ENCODE measurements at places on chromosomes 1 and 21.

DNA sequence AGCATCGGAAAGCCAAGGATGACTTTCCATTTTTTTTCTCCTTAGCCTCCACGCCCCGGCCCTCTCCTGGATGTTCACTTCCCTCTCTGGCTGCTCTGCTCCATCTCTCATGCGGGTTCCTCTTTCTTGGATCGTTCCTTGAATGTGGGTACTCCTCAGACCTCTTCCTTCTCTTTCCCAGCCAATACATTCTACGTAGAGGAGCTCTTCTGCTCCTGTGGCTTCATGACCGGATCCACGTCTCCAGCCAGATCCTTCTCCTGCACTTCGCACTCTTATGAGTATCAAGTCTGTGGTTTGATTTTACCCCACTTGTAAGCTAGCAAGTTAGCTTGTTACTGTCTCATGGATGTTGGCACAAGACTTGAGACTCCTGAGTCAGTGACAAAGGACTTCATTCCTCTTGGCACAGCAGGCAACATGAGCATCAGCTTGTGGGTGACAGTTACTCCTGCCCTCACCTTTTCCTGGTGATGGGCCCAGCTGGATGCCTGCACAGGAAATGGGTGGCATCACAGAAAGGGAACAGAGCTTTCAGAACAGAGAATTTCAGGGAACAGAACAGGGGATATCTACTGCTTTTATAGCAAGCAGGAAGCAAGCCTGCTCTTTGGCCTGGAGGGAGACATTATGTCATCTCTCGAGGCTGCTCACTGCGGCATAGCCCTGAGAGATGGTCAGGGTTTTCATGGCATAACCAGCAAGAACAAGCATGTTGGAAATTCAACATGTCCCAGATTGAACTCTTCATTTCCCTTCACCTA, 100.1 kb upstream of the KIF26B start:
- no peak for DNase-seq

GRCh38 chr1:40451238-40451585, 936 bp downstream of the ZFP69B start:
- no peak for DNase-seq

DNA sequence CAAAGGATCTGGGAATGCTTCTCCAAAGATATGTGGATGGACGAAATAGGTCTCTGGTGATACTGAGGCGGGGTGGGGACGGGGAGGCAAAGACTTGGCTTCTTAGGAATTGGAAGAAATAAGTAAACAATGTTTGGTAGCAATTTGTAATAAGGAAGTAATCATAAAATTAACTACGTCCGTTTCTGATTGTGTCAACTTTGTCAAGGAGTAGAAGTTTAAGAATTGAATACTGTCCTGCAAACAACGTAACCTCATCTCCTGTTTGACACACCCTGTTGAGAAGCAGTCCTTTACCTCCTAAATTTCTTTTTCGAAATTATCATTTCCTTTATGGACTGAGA, 471 bp downstream of the POLR3C start:
- no peak for DNase-seq

- no peak for DNase-seq
Measured at GRCh38 chr1:165965857-165966256, 138.4 kb downstream of the UCK2 start.

- no peak for DNase-seq
Measured at GRCh38 chr21:35204850-35205541, 155.9 kb upstream of the RUNX1 start.

DNA sequence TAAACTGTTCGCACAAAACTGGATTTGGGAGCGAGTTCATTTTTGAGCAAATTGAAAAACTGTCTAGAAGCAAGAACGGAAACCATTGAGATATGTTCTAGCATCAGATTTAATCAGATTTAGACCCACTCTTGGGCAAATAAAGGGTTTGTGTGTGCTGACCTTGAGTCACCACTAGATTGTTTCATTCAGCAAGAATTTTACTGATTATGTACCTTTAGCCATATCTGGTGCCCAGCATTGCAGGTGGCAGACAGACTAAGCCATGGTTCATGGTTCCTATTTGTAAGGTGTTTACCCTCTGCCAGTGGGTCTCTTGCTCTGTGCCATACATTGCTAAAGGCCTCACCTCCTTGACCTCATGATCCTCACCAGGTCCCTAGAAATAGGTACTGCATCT, 1.4 kb downstream of the NUDC start:
- no peak for DNase-seq

DNA sequence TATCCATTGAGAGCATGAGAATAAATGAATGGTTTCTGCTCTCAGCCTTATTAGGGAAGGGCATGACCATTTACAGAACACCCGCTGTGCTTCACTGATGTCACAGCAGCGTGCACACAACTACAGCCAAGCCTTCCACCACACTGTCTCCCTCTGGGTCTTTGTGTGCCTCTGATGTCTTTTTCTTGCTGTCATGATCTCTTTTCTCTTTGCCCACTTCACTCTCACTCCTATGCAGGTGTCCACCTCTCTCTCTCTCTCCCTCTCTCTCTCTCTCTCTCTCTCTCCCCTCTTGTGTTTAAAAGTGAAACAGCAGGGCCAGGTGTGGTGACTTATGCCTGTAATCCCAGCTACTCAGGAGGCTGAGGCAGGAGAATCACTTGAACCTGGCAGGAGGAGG, 232.5 kb upstream of the JUN start:
- DNase-seq: peak; percentile 17

- DNase-seq: peak; percentile 94
Measured at GRCh38 chr1:20223551-20224419, 37.5 kb upstream of the PLA2G2C start.

- DNase-seq: peak; percentile 33
Measured at GRCh38 chr1:198967566-198967965, 328.7 kb downstream of the PTPRC start.

GRCh38 chr1:48266576-48266975, 44.1 kb downstream of the SLC5A9 start:
- DNase-seq: no peak

DNA sequence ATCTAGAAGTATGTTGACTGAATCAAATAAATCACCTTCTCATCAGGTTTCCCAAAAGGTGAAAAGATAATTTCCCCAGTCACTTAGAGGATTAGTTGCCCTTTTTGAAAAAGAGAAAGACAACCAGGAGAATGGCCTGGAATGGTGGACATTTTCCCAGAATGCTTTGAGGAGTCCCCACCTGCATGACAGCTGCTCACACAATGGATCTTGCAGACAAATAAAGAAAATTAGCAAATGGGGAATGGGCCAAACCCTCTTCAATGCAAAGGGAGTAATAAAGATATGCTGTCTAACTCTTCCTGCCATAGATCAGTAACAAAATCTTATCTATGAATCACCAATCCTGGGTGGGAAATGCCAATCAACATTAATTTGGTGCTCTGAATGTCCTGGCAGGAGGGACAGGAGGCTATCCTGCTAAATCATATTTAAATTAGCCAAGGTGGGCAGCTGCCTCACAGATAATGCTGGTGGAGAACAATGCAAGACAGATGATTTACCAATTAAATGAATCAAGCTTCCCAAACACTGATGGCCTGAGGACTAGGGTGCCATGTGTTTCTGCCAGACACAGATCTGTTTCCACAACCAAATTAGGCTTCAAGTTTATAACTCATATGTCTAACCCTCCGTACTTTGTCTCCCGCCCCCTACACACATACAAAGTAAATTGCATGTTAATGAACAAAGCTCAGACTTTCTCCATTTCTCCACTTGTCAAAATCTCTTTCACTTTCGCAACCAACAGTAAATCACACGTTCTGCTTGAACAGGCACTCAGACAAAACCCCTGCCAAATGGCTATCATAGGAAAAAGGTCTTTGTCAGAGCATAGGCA, 488.0 kb upstream of the PLXNA2 start:
- peak; percentile 95 for DNase-seq

- no peak for DNase-seq
Measured at GRCh38 chr1:184773762-184774320, 19.2 kb upstream of the EDEM3 start.

DNA sequence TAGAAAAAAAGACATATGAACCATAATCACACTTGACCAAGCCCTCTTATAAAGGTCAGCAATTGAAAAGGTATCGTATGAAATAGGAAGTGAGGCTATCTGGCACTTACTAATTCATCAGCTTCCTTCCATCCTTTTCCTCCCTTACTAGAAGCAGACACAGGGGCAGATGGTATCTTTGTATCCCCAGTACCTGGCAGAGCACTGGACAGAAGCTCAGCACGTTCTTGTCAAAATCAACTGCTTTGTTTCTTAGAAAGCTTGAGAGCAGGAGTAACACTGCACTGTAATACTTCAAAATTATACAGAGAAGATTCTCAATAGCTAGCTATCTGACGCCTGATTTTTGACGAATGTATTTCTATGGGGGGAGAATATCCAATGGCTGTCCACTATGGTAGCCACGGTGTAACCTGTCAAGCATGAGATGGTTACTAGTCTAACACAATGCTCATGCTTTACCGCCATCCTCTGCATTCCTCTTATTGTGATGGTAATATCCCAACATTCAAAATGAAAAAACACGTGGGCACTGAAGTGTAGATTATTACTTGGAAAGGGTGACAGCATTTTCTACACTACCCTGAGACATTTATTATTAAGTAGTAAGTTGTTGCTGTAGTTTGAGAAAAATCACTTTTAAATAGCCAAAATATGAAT, 175.6 kb downstream of the SIPA1L2 start:
- DNase-seq: no peak

DNA sequence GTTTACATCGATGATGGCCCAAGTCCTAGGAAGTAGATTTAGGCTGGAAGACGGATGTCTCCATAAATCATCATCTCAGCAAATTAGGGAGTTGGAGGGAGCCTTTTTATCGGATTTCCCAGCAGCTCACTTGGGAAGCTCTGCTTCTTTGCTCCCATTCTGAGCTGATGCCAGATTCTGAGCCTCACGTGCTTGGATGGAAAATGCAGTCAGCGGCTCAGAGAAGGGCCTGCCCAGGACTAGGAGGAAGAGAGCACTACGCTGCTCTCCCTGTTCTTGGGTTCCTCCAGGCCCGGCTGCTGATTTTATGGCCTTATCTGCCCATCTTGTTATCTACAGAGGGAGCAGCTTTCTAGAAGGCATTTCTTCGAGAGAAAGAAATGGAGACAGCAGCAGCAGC, 42.0 kb downstream of the UBIAD1 start:
- peak; percentile 87 for DNase-seq

DNA sequence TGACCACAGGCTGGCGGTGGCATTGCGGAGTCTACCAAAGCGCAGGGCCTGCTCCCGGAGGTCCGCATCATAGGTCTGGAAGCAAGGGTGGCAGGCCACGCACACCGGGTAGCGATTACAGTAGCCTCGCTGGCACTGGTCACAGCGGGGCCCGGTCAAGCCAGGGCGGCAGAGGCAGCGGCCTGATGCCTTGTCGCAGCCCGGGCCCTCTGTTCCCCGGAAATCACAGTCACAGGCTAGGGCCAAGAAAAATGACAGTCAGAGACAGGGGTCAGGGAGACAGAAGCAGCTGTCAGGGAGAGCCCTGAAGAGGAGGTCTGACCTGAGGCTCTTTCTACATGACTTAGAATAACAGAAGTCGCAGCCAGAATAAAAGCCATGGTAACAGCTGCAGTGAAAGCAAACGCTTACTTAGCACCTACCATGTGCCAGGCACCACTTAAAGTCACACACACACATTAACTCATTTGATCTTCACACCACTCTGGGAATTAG, 26.4 kb downstream of the LAMB3 start:
- peak; percentile 19 for DNase-seq

DNA sequence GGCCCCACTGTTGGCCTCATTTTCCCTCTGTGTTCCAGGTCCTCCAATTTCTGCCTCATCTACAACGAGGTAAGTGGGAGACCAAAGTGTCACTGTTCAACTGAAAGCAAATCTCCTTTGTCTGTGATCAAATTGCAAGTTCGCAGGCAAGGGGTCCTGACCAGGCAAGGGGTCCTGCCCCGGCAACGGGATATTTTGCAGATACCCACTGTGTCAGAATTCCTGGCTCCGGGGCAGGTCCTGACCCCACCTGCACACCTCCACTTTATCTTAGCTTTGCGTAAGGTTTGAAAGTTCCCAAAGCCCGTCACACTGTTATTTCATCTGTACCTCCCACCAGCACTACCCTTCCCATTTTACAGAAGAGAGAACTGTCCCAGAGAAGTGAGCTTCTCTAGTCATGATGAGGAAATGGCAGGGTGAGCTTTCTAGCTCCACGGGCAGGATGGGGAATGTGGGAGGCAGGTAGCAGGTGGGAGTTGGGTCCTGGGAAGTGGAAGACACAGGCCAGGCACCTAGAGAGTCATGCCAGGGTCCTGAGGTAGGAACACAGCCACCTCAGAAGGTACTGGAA, 32.0 kb upstream of the CSF1 start:
- no peak for DNase-seq

DNA sequence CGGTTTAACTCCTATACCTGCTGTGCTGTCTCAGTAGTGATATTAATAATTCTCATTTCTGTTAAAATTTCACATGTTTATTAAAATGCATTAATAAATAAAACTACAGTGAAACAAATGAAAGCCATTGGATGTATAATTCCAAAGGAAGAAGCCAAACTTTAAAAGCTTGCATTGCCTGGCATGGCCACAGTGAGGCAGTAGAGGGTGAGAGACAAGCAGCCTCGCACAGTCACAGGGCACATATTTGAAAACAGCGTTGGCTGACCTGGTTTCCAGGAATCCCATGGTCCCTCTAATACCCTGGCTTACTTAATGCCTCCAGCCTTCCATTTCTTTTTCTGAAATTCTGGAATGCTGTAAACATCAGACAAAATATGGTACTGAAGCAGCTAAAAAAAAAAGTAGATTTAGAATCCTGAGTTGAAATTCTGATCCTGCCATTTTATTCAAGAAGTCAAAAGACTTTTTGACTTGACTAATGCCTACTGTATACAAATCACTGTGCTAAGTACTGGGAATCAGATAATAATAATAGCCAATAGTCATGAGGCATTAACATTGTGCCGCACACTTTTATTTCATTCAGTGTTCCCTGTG, 6.7 kb upstream of the RNASEL start:
- DNase-seq: peak; percentile 92

- no peak for DNase-seq
Measured at GRCh38 chr21:44650973-44651675, 3.3 kb downstream of the KRTAP12-4 start.

DNA sequence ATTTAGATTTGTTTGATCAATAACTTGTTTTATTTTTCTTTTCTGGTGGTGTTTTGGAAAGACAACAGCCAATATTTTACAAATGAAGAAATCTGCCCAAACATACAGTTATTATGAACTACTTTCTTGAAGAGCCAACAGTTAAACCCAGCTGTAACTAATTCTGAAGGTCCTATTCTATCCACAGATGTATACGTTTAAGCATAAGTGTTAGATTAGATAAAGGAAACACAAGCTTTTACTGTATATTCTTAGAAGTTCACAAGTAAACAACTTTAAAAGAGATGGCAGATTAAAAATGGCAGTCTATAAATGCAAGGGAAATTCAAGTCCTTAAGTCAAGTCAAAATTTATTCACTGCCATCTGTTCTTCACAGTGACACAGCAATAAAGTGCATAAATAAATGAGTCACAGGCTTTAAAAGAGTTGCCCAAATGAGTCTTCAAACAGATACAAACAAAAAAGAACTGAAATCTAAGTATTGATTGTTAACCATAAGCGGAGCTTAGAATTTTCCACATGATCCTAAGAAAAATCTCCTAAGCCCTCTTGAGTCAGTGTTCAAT, 49.9 kb upstream of the KCNH1 start:
- DNase-seq: no peak
